Vagina (tissue), 2 donors: ENCODE measurements at places on chromosomes 7 and 10.

- H3K4me1 ChIP-seq = no peaks in the 10 kb centered on the region
- no peaks in the 10 kb centered on the region for H3K36me3 ChIP-seq
- DNase-seq = no peak
- H3K27me3 ChIP-seq = no peaks in the 10 kb centered on the region
- no peak overlapping the region for H3K4me3 ChIP-seq
- H3K27ac ChIP-seq = no peak overlapping the region
Observed at GRCh38 chr10:4101918-4102654, 317.1 kb upstream of the KLF6 start.

GRCh38 chr7:42219447-42219846 lies 17.6 kb downstream of the GLI3 start:
- no peak for DNase-seq
- no peak overlapping the region for H3K27ac ChIP-seq
- no peaks in the 10 kb centered on the region for H3K36me3 ChIP-seq
- H3K4me3 ChIP-seq = no peak overlapping the region
- H3K4me1 ChIP-seq = peaks cover 53% of the 10 kb centered on the region

DNA sequence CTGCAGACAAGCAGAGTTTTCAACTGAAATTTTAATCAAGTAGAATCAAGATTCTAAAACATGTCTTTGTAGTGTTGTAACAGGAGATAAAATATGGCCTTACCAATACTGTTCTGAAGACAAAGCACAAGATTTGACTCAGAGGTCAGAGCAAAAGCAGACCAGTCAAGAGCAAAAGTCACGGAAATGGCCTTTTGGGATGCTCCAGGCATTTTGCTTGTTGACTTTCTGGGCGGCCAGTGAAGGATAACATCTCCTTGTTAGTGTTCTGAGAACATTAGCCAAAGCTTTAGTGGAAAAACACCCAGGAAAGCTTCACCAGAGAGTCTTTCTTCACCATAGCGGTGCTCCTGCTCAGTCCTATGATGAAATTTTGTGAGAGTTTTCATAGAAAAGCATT lies 590.6 kb downstream of the ARL4A start:
- H3K36me3 ChIP-seq = no peaks in the 10 kb centered on the region
- no peaks in the 10 kb centered on the region for H3K27me3 ChIP-seq
- no peak overlapping the region for H3K27ac ChIP-seq
- H3K4me1 ChIP-seq = no peaks in the 10 kb centered on the region
- DNase-seq = no peak

- H3K36me3 ChIP-seq = no peaks in the 10 kb centered on the region
- H3K4me3 ChIP-seq = no peak overlapping the region
- H3K27me3 ChIP-seq = no peaks in the 10 kb centered on the region
- DNase-seq = no peak
- no peaks in the 10 kb centered on the region for H3K4me1 ChIP-seq
Observed at GRCh38 chr10:128268015-128268722, 141.9 kb upstream of the MKI67 start.

DNA sequence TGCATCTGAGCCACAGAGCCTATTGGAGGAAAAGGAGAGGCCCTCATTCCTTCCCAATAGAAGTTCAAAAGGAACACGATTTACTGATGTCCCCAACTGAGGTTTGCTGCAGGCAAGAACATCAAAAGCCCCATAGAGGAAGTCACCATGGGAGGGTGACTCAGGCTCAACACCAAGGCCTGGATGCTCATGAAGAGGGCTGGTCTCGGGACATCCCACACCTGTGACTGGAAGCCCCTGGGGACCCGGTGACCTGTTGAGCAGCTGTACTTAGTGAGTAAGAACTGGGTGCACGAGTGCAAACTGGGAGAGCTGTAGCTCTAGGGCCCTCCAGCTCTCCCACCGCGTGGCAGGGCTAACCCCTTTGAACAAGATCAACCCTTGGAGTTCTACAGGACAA lies 38.0 kb downstream of the CYTH3 start:
- no peak overlapping the region for H3K4me3 ChIP-seq
- H3K4me1 ChIP-seq = peaks cover 20% of the 10 kb centered on the region
- no peak for DNase-seq
- H3K27me3 ChIP-seq = no peaks in the 10 kb centered on the region
- H3K27ac ChIP-seq = no peak overlapping the region

GRCh38 chr7:111025006-111025405 lies 65.9 kb upstream of the LRRN3 start:
- no peaks in the 10 kb centered on the region for H3K4me1 ChIP-seq
- no peak overlapping the region for H3K27ac ChIP-seq
- H3K36me3 ChIP-seq = no peaks in the 10 kb centered on the region
- no peaks in the 10 kb centered on the region for H3K27me3 ChIP-seq

GRCh38 chr10:70445718-70446657 lies 4.5 kb upstream of the NODAL start:
- H3K36me3 ChIP-seq = no peaks in the 10 kb centered on the region
- DNase-seq = no peak
- no peak overlapping the region for H3K4me3 ChIP-seq
- H3K27ac ChIP-seq = no peak overlapping the region

DNA sequence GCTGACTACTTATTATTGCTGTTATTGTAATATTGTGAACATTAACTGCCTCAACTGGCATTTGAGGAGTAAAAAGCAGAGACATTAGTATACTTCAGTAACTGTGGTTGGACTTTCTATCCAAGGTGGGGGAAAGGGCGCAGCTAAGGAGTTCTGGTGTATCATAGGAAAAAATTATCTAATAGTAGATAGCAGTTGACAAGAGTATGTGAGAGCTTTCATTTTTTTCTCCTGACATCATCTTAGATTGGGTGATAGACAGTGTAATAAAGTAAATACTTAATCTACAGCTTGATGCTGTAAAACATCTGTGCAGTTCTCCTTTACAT lies 68.9 kb downstream of the PHTF2 start:
- H3K27ac ChIP-seq = no peak overlapping the region
- no peaks in the 10 kb centered on the region for H3K36me3 ChIP-seq
- no peak overlapping the region for H3K4me3 ChIP-seq
- no peak for DNase-seq

GRCh38 chr7:37338966-37339365 lies 109.7 kb downstream of the ELMO1 start:
- H3K27me3 ChIP-seq = no peaks in the 10 kb centered on the region
- peaks cover 6% of the 10 kb centered on the region for H3K4me1 ChIP-seq
- H3K36me3 ChIP-seq = no peaks in the 10 kb centered on the region
- no peak overlapping the region for H3K4me3 ChIP-seq
- H3K27ac ChIP-seq = no peak overlapping the region

DNA sequence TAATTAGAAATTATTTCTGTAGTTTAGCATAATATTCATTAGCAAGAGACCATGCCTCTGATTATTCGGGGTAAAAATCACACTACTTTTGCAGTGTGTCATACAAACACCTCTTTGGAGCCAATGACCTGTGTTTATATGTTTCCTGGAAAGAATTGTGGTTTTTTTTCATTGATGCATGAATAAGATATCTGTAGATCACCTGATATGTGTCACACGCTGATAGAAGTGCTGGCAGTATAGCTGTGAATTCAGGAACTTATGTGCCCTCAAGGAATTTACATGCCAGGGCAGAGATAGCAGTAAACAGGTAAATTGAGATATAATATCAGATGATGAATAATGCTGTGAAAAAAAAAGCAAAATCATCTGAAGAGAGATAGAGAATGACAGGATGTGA lies 118.2 kb downstream of the VPS50 start:
- no peak overlapping the region for H3K4me3 ChIP-seq
- H3K4me1 ChIP-seq = no peaks in the 10 kb centered on the region
- H3K27me3 ChIP-seq = no peaks in the 10 kb centered on the region
- H3K27ac ChIP-seq = no peak overlapping the region

GRCh38 chr7:150351587-150352194 lies 10.3 kb upstream of the RARRES2 start:
- DNase-seq = no peak
- no peaks in the 10 kb centered on the region for H3K36me3 ChIP-seq
- H3K4me3 ChIP-seq = no peak overlapping the region
- no peaks in the 10 kb centered on the region for H3K27me3 ChIP-seq
- H3K27ac ChIP-seq = peak overlapping the region; percentile 22

DNA sequence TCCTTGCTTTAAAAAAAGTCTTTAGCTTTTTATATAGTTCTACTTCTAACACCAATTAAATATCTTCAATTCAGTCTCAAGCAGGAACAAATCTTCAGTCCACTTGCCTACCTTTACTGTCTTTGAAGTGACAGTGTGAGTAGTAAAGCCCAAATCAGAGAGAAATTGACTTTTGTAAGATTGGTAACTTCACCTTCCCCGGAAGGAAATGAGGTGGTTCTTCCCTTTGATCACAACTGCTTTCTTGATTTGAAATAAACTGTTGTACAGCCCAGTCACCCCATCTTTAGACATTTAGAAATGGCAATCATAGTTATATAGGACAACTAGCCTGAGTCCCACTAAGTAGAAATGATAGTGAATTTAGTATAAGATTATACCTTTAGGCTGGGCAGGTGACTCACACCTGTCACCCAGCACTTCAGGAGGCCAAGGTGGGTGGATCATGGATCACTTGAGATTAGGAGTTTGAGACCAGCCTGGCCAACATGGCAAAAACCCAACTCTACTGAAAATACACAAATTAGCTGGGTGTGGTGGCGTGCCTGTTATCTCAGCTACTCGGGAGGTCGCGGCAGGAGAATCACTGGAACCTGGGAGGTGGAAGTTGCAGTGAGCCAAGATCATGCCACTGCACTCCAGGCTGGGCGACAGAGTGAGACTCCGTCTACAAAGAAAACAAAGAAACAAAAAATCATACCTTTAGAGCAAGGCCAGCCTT lies 4.7 kb downstream of the FAS start:
- peaks cover 58% of the 10 kb centered on the region for H3K4me1 ChIP-seq
- H3K27ac ChIP-seq = peak overlapping the region; percentile 31
- DNase-seq = no peak
- H3K27me3 ChIP-seq = no peaks in the 10 kb centered on the region

GRCh38 chr10:15313843-15314242 lies 57.2 kb downstream of the FAM171A1 start:
- no peak overlapping the region for H3K4me3 ChIP-seq
- DNase-seq = no peak
- no peaks in the 10 kb centered on the region for H3K27me3 ChIP-seq
- H3K4me1 ChIP-seq = no peaks in the 10 kb centered on the region
- no peaks in the 10 kb centered on the region for H3K36me3 ChIP-seq
- no peak overlapping the region for H3K27ac ChIP-seq

DNA sequence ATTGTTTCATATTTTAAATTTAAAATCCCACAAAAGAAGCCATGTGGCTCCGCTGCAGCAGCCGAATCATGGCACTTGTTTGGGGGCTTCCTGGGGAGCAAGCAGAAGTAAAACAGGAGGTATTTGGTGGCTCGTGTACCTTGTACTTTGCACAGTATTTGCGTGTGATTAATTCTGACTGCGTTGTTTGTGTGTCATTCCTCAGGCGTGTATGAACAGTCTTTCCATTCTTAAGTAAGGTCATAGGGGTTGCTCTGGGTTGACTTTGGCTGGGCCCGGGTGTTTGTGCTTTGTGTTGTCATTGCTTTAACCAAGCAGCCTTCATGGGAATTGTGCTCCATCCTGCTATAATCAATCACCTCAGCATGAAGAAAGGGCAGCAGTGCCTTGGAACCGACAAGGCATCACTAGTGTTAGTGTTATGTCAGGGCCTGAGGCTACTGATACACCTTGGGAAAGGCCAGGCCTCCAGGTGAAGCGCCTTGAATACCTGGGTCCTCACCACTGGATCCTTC lies 182.4 kb downstream of the ARHGAP21 start:
- no peak overlapping the region for H3K4me3 ChIP-seq
- H3K36me3 ChIP-seq = peaks cover 9% of the 10 kb centered on the region
- no peaks in the 10 kb centered on the region for H3K4me1 ChIP-seq

DNA sequence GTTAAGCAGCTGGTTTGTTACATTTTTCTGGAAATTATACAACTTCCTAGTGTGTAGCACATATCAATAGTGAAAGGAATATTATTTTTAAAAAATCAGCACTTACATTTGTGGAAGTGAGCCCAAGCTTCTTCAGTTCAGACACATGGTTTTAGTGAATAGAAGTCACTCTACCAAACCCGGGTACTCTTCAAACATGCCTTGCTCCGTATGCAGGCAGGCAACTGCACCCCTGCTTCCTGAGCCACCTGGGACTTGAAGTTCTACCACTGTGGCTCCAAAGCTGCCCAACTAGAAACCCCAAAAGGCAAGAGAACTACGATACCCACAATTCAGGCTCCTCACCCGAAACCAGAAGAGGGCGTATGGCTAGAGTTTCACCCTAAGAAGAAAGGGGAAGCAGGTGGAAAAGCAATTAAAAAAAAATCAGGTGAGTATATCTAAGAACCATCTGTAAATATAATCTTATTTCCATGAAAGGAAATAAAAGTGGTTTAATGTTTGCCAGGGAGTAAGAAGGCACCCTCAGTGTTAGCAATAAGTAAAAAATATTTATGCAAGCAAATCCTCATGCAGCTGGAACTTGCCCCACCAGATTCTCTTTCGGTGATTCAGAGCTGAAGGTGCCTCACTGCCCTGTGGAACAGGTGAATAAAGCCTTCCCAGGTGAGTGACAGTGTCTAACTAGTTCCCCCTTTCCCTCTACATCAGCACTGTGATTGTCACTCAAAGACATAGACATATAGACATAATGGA lies at the start of gene MACC1:
Gene MACC1, minus strand, starts transcription at position 192 of the 756 bp plus-strand sequence. CDS start 55,522 bp downstream, outside the sequence.
- no peaks in the 10 kb centered on the region for H3K27me3 ChIP-seq
- H3K27ac ChIP-seq = no peak within 1 kb of the TSS

GRCh38 chr10:31124852-31125251 lies 93.2 kb upstream of the ZNF438 start:
- peaks cover 16% of the 10 kb centered on the region for H3K4me1 ChIP-seq
- no peaks in the 10 kb centered on the region for H3K36me3 ChIP-seq
- no peak overlapping the region for H3K27ac ChIP-seq
- no peak for DNase-seq
- no peaks in the 10 kb centered on the region for H3K27me3 ChIP-seq

- DNase-seq = no peak
- H3K4me1 ChIP-seq = peaks cover 5% of the 10 kb centered on the region
- no peak overlapping the region for H3K4me3 ChIP-seq
- no peaks in the 10 kb centered on the region for H3K36me3 ChIP-seq
- H3K27me3 ChIP-seq = no peaks in the 10 kb centered on the region
Observed at GRCh38 chr7:121073463-121074099, 85.1 kb downstream of the CPED1 start.

GRCh38 chr7:4996696-4997222 lies 37.8 kb upstream of the MMD2 start:
- H3K4me1 ChIP-seq = no peaks in the 10 kb centered on the region
- H3K4me3 ChIP-seq = no peak overlapping the region
- DNase-seq = no peak
- H3K27ac ChIP-seq = no peak overlapping the region
- no peaks in the 10 kb centered on the region for H3K36me3 ChIP-seq
- H3K27me3 ChIP-seq = no peaks in the 10 kb centered on the region

- no peak for DNase-seq
- H3K4me1 ChIP-seq = no peaks in the 10 kb centered on the region
- no peaks in the 10 kb centered on the region for H3K27me3 ChIP-seq
- H3K27ac ChIP-seq = no peak overlapping the region
- no peaks in the 10 kb centered on the region for H3K36me3 ChIP-seq
Observed at GRCh38 chr7:136526408-136527105, 341.9 kb upstream of the CHRM2 start.

DNA sequence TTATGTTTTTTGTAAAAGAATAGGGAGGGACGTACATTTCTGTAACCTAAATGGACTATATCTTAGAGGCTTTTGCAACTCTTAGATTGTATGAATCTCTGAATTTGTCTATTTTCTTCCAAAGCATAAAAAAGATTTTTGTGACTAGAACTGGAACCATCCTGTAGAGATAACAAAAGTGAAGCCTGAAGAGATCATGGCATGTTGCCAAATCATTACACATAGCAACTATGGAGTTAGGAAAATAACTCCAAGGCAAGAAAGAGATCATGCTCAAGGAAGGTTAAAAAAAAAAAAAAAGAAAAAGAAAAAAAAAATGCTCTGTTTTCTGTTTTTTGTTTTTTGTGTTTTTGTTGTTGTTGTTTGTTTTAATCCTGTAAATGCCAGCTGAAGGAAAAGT lies 567.7 kb upstream of the ZWINT start:
- H3K27ac ChIP-seq = no peak overlapping the region
- no peaks in the 10 kb centered on the region for H3K36me3 ChIP-seq
- H3K4me1 ChIP-seq = no peaks in the 10 kb centered on the region
- no peak overlapping the region for H3K4me3 ChIP-seq
- H3K27me3 ChIP-seq = no peaks in the 10 kb centered on the region
- no peak for DNase-seq
